ENCODE measurements at places on chromosomes 12 and 14.

GRCh38 chr12:89999699-90000505 lies 291.3 kb upstream of the ATP2B1 start:
- H3K36me3 ChIP-seq = peaks cover 1% of the 10 kb centered on the region
- H3K27me3 ChIP-seq = no peaks in the 10 kb centered on the region
- no peak overlapping the region for H3K27ac ChIP-seq
- H3K4me3 ChIP-seq = no peak overlapping the region
- DNase-seq = no peak

DNA sequence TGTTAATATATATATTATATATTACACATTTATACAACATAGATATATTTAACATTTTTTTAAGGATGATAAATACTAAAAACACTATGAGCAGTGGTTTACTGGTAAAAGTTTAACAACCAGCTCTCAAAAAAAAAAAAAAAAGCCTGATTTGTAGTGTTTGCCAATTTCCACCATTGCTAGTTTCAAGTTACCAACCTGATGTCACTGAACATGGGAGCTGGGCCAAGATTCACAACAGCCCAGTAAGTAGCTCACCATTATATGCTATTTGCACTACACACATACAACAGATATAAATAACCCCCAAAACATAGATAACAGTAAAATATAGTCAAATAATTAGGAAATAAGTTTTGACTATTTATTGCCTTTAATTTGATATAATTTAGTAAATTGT lies 28.9 kb upstream of the TMX1 start:
- H3K4me3 ChIP-seq = no peak overlapping the region
- peaks cover 19% of the 10 kb centered on the region for H3K27me3 ChIP-seq
- H3K27ac ChIP-seq = no peak overlapping the region

DNA sequence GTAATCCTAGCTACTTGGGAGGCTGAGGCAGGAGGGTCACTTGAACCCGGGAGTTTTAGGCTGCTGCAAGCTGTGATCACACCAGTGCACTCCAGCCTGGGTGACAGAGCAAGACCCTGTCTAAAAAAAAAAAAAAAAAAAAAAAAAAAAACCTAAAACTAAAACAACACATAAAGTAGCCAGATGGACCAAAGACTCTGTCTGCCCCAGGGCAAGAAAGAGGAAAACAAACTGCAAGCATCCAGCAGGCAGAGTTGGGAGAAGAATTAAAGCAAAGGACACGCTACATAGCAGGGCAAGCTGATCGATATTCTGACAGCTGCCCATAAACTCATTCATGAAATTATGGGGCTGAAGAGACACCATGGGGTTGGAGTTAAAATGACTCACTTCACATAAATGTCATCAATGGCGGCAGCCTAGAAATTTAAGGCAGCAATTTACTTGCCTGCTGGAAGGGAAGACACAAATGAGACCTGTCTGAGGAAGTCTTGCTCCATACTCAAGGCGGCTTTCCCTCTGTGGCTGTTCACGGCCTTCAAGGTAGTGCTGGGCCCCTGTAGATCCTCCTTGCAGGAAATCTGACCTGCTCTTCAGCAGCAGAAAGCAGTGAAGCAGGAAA lies 259.1 kb upstream of the FKBP4 start:
- no peak overlapping the region for H3K4me3 ChIP-seq
- peaks cover 13% of the 10 kb centered on the region for H3K4me1 ChIP-seq
- no peak overlapping the region for H3K27ac ChIP-seq
- H3K36me3 ChIP-seq = no peaks in the 10 kb centered on the region

- no peaks in the 10 kb centered on the region for H3K4me1 ChIP-seq
- no peaks in the 10 kb centered on the region for H3K27me3 ChIP-seq
- no peak overlapping the region for H3K4me3 ChIP-seq
Measured at GRCh38 chr12:43054085-43054484, 464.5 kb upstream of the PRICKLE1 start.

DNA sequence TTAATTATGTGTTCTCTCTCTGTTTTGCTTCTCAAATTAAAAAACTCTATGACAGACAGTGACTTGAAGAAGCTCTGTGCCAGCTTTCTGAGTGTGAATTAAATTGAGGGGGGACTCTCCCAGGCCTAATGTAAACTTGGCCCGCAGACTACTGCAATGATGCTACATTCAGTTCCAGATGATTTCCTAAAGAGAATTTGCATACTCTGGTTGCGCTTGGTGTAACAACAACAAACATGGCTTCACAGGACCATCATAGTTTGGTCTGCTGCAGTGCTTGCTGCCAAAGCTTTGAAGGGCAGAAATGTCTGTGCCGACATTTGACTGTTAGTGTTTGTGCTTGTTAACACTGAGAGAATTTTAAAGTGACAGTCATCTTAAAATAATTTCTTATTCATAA lies 25.0 kb downstream of the CFAP54 start:
- no peaks in the 10 kb centered on the region for H3K36me3 ChIP-seq
- no peaks in the 10 kb centered on the region for H3K27me3 ChIP-seq
- H3K4me1 ChIP-seq = peaks cover 21% of the 10 kb centered on the region
- no peak overlapping the region for H3K4me3 ChIP-seq

GRCh38 chr14:83992857-83993256 lies 1537.1 kb upstream of the FLRT2 start:
- no peak overlapping the region for H3K27ac ChIP-seq
- H3K27me3 ChIP-seq = no peaks in the 10 kb centered on the region
- no peak overlapping the region for H3K4me3 ChIP-seq
- no peak for DNase-seq
- H3K4me1 ChIP-seq = no peaks in the 10 kb centered on the region
- H3K36me3 ChIP-seq = no peaks in the 10 kb centered on the region

- no peak for DNase-seq
- H3K4me1 ChIP-seq = no peaks in the 10 kb centered on the region
- H3K27ac ChIP-seq = no peak overlapping the region
- H3K36me3 ChIP-seq = no peaks in the 10 kb centered on the region
- no peaks in the 10 kb centered on the region for H3K27me3 ChIP-seq
- no peak overlapping the region for H3K4me3 ChIP-seq
Measured at GRCh38 chr14:100781952-100782351, 44.0 kb upstream of the MEG3 start.

DNA sequence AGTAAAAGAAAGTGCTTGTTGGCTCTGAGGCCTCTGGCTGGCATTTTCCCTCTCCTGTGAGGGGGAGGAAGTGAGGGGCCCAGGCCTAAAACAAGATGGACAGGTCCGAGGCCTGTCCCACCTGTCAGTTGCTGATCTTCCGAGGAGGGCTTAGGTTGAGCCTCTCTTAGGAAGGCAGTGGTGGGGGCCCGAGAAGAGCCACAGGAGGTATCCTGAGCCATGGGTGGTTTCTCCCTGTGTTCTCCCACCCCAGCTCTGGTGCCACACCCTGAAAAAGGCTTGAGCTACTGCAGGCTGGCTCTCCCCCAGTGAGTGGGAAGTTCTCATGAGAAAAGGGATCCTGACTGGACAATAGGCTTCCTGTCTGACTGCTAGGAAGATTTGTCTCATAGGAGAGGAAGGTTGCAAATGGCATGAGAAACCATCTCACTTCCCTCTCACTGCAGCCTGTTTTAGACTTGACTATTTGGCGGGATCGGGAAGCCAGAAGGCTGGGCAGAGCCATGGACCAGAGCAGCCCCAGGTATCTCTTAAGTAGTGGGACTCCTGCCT lies 72.1 kb upstream of the SRSF5 start:
- H3K4me1 ChIP-seq = peaks cover 83% of the 10 kb centered on the region
- peaks cover 19% of the 10 kb centered on the region for H3K36me3 ChIP-seq
- DNase-seq = no peak
- H3K4me3 ChIP-seq = no peak overlapping the region
- peak overlapping the region; percentile 18 for H3K27ac ChIP-seq

DNA sequence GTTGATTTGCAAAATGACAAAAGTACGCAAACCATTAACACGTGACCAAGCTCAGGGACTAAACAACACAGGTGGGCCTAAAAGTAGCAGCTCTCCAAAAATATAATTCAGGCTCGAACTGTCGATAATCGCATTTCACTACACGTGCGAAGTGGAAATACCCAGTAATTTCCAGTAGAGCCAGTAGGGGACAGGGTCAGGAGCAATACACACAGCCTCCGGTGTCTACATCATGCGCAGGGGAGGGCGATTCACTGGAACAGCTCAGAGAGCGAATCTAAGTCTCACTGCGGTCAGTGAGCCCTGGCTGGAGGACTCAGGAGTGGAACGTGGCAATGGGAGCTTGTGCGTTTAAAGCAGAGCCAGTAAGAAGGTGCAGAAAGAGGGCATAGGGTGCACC lies 40.4 kb downstream of the SETD3 start:
- no peak overlapping the region for H3K4me3 ChIP-seq
- DNase-seq = no peak
- no peak overlapping the region for H3K27ac ChIP-seq
- peaks cover 36% of the 10 kb centered on the region for H3K4me1 ChIP-seq
- no peaks in the 10 kb centered on the region for H3K27me3 ChIP-seq

- no peak overlapping the region for H3K4me3 ChIP-seq
- no peaks in the 10 kb centered on the region for H3K27me3 ChIP-seq
- no peak overlapping the region for H3K27ac ChIP-seq
- H3K36me3 ChIP-seq = no peaks in the 10 kb centered on the region
Measured at GRCh38 chr12:57576613-57577160, 14.3 kb upstream of the PIP4K2C start.

DNA sequence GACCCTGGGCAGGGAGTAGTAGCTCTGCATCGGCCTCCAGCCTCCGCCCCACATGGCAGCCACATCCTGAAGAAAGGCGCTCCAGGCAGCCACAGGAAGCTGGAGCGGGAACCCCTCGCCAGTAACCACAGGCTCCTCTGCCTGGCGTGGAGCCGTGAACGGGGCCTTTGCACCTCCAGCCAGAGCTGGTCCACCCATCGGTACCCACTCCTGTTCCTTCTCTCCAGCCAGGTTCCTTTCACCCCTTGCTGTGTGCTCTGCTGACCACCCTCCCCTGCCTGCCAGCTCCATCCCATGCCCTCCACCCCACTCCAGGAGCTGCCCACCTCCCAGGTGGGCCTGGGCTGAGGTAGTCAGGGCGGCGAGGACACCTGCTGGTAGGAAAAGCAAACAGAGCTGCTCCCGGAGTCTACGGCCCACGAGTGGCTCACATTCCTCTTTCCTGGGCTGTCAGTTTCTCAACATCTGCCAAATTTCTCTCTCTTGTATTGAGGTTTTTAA lies 2.7 kb downstream of the TGFB3 start:
- no peaks in the 10 kb centered on the region for H3K36me3 ChIP-seq
- peaks cover 31% of the 10 kb centered on the region for H3K4me1 ChIP-seq
- DNase-seq = no peak
- peaks cover 3% of the 10 kb centered on the region for H3K27me3 ChIP-seq
- no peak overlapping the region for H3K27ac ChIP-seq
- no peak overlapping the region for H3K4me3 ChIP-seq

- peaks cover 66% of the 10 kb centered on the region for H3K4me1 ChIP-seq
- DNase-seq = no peak
- H3K27ac ChIP-seq = peak overlapping the region; percentile 66
Measured at GRCh38 chr12:110004598-110004997, 5.4 kb downstream of the ANKRD13A start.

DNA sequence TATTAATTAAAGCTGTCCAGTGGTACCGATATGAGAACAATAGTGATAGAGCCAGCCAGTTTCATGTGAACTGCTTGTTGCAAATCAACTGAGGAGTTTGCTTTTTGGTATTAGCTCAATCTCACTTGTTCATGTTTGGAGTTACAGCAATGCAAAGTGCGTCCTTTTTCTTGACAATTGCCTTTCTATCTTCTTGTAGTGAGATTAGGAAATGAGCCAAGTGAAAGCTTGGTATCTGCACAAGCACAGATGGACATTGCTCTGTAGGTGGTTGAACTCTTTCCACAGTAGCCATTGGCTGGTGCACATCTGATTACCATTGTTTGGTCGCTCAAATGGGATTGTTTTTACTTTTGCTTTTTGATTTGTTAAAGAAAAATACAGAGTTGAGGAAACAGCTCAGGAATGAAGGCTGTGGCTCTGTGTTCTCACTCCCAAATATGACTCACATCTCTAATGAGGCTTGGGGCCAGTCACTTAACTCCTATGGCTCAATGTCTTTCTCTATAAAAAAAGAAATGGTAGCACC lies 241.4 kb downstream of the BMP4 start:
- no peaks in the 10 kb centered on the region for H3K36me3 ChIP-seq
- H3K4me1 ChIP-seq = no peaks in the 10 kb centered on the region
- H3K27ac ChIP-seq = no peak overlapping the region
- DNase-seq = no peak

- no peak for DNase-seq
- H3K27me3 ChIP-seq = peaks cover 27% of the 10 kb centered on the region
- no peak overlapping the region for H3K27ac ChIP-seq
- H3K36me3 ChIP-seq = no peaks in the 10 kb centered on the region
- H3K4me3 ChIP-seq = no peak overlapping the region
Measured at GRCh38 chr14:105507247-105507646, 16.2 kb downstream of the TEDC1 start.

DNA sequence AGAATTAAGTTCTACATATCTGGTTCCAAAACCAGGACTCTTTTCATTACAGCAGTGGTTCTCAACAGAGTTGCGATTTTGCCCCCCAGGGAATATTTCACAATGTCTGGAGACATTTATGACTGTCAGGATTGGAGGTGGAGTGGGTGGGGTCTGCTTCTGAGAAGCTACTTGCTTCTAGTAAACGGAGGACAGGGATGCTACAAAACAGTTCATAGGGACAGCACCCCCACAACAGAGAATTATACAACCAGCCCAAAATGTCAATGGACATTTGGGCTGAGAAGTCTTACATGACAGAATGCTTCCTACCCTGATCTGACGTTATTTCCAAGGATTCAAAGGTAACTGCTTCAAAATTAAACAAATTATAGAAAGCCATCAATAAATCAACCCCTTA lies 739 bp upstream of the SPATA7 start:
- peak overlapping the region; percentile 99 for H3K4me3 ChIP-seq
- H3K36me3 ChIP-seq = no peaks in the 10 kb centered on the region
- H3K27me3 ChIP-seq = peaks cover 4% of the 10 kb centered on the region
- DNase-seq = no peak
- peaks cover 19% of the 10 kb centered on the region for H3K4me1 ChIP-seq
